ENCODE measurements at places on chromosomes 7 and 10. TPM values are rescaled to one million over a fixed set of nuclear protein-coding genes. Genes with fewer than 3 reads are reported as not detected.

The BBS9 gene
- 20.4 TPM for total RNA-seq

The TACR2 gene
- total RNA-seq = 0.27 TPM

- no peak for DNase-seq
Observed at GRCh38 chr10:11112718-11113117, 95.0 kb downstream of the CELF2 start.

DNA sequence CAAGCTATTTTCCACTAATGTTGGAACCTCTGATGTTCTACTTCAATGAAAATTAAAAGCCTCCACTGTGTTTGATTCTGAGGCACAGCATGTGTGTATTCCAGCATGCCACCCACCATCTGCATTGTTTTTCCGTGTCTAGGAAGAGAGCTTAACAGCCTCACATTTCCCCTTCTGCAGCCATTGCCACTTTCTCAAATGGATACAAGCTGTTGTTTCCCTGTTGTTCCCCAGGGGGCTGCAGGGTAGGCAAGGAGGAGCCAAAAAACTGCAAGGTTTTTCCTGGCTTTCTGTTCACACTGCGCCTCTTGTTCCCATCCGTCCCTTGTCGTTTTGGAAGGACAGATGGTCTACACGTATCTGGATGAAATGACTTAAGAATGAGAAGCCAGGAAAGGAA, 72.3 kb upstream of the DNAJB12 start:
- DNase-seq = no peak

DNA sequence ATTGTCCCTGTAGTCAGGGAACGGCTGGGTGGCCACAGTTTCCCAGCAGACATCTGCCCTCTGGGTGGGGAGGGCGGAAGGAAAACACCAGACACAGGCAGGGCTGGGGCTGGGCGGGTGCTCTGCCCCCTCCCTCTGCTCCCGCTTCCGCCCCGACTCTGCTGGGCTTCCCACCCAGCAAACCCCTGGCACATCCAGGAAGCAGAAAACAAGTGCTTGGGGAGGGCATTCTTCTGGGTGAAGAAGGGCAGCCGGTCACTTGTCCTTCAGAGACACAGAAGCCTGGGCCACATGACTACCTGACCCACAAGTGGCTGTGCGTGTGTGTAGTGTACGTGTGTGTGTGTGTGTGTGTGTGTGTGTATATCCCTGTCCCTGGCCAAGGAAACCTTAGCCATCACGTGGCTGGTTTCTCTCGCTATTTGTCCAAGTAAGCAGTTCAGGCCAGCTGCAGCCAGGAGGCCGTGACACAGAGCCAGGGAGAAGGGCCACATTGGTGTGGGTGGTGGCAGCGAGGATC, 77.9 kb downstream of the ZMIZ1 start:
- no peak for DNase-seq

All from kidney epithelial cell (primary cell).